Dermis blood vessel endothelial cell (primary cell): ENCODE measurements at places on chromosomes 6 and 20. TPM values are rescaled to one million over a fixed set of nuclear protein-coding genes. Genes with fewer than 3 reads are reported as not detected.

GRCh38 chr6:84390334-84390733 is 162.9 kb upstream of the CEP162 start:
- no peak for DNase-seq

DNA sequence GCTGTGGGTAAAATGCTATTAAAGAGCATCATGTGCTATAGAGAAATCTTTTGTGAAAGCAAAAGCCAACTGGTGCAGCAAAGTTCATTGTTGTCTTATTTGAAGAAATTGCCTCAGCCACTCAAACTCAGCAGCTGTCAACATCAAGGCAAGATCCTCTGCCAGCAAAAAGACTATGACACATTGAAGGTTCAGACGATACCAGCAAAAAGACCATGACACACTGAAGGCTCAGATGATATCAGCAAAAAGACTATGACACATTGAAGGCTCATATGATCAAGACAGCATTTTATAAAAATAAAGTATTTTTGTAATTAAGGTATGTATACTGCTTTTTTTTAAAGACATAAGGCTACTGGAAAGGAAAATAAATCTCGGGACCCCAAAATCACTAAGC is 118.4 kb upstream of the RUNX2 start:
- DNase-seq = no peak

- DNase-seq = no peak
These were observed 2.3 kb downstream of the ZNF322 start for GRCh38 chr6:26657256-26657655.

The UST gene
- 0.28 and 0.34 TPM in 2 replicates for total RNA-seq

- peak; percentile 73 for DNase-seq
These were observed 40.9 kb upstream of the CDH22 start for GRCh38 chr20:46349035-46349741.

The LAMA2 gene
- 0.17 and 0.74 TPM in 2 replicates for total RNA-seq

- no peak for DNase-seq
These were observed 260.1 kb upstream of the STXBP5 start for GRCh38 chr6:146944077-146944476.

DNA sequence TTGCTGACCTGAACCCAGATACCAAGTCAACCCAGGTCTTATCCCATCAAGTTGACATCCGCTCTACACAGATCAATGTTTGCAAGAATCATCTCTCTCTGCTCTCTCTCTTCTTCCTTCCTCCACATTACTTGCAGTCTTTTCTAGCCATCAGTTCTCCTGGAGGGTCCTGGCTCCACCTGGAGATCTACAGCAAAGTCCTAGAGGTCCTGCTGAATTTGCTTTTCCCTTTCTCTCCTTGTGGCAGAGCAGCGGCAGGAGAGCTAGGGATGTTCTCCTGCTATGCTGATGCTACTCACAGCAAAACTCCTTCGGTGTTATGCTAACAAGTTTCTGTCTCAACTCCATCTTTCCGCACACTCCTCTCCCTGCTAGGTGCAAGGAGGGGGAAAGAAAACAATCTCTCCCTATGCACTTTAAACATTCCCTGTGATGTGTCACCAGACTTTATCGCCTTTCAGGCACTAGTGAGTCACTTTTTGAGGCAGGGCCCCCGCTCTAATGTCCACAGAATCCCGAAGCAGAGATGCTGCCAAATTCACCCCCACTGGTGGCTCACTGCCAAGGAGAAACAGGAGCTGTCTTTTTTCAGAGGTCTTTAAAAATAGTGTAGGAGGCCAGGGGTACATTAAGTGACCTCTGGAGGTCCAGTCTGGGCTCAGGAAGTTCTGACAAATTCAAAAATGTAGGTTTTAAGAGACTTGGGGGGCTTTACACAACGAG is 62.6 kb downstream of the FAM50B start:
- DNase-seq = peak; percentile 88

The FABP7 gene
- not detected in 2 replicates for total RNA-seq

DNA sequence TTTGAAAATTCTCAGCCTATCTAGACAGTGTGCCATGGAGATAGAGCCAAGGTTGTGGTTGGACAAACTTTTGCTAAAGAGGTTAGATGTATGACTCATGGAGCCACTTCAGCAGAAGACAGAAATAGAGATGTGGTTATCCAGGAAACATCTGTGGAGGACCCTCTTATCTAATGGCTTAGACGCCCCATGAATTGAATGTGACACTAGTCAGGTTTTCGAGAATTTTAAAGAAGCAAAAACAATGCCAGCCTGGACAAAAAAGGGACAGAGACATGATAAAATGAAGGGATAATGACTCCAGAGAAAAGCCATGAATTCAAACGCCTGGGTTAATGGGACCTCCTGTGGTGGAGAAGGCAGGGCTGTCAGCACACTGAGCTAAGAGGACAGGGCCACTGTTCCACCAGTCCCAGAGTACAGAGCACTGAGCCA is 280.5 kb downstream of the CLVS2 start:
- DNase-seq = no peak

DNA sequence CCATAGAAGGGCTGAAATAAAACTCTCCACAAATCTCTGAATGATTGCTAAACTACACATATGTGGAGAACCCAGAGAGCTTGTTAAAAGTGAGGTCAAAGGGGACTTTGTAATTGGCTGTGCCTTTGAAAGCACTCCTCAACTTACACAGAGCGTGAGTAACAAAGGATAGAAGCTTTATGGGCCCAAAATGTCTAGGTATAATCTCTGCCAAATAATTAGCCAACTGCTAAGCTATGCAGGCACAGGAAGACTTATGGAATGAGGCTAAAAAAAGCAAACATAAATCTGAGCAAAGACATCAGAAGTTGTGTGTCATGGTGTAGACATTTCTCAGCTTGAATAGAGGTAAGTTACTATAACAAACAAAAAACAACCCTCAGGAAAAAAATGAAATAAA is 23.3 kb upstream of the UST start:
- no peak for DNase-seq

The ZNF334 gene
- 0.34 and 2.8 TPM in 2 replicates for total RNA-seq

The PAX1 gene
- total RNA-seq = not detected in 2 replicates

The HTR1E gene
- total RNA-seq = not detected in 2 replicates
